ENCODE measurements at places on chromosomes 12 and 14.
A peak's percentile ranks its signal among the peaks of the same experiment; 100 is the strongest.

- no peak for DNase-seq
These were observed 26.1 kb upstream of the BHLHE41 start for GRCh38 chr12:26150736-26151450.

GRCh38 chr12:62371661-62372060 is 95.0 kb upstream of the MON2 start:
- DNase-seq = no peak

- no peak for DNase-seq
These were observed 46.9 kb upstream of the IGF1 start for GRCh38 chr12:102527171-102527720.

GRCh38 chr14:72921396-72921795 is 4.9 kb upstream of the DCAF4 start:
- no peak for DNase-seq

- DNase-seq = no peak
These were observed 764.7 kb downstream of the BCL11B start for GRCh38 chr14:98507264-98507663.

DNA sequence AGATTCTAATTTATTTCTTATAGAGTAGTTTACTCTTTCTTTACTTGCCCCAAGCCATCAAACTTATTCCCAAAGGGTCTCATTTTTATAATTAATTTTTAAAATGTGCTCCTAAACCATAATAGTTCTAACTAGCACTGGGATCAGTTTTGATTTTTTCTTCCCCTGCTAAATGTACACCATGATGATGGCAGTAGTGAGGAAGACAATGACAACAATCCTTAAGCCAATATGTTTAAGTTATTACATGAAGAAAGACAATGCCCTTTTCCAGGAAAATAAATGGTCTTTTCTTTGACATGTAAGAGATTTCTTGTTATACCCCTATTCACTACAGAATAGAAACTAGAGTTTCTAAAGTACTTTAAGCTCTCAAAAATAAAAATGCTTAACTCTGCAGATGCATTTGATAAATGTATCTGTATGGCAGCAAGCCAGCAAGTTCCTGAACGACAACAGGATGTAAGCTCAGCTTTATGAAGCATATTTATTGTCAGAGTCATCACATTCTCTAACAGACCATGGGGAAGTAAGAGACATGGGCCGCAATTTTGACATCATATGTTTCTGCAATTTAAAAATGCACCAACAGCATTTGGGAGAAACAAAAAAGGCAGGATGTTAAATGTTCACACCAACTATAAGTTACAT is 36.0 kb upstream of the SNX6 start:
- DNase-seq = no peak

DNA sequence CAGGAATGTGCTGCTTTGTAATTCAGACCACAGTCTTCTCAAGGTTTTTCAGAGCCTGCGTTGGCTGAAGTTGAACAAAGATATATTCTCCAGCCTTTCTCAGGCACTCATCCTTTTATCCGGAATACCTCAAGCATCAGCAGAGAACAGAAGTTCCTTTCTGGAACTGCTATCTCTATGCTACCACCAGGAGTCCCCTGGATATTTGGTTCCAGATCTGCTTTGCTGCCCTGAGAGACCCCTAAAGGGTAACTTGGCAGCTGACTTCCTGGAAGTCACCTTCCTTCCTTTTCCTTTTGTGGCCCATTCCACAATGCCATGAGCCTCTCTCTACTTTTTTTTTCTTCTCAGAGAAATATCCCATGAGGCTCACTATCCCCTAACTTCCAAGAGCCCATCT is 188.2 kb downstream of the PLCZ1 start:
- peak; percentile 13 for DNase-seq

DNA sequence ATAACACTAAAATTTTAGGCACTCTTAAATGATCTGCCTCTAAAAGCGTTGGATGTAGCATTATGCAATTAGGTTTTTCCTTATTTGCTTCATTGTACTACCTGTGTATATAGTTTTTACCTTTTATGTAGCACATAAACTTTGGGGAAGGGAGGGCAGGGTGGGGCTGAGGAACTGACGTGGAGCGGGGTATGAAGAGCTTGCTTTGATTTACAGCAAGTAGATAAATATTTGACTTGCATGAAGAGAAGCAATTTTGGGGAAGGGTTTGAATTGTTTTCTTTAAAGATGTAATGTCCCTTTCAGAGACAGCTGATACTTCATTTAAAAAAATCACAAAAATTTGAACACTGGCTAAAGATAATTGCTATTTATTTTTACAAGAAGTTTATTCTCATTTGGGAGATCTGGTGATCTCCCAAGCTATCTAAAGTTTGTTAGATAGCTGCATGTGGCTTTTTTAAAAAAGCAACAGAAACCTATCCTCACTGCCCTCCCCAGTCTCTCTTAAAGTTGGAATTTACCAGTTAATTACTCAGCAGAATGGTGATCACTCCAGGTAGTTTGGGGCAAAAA is 4.1 kb downstream of the CDKN1B start:
- no peak for DNase-seq

- DNase-seq = no peak
These were observed 131.3 kb upstream of the RAP1B start for GRCh38 chr12:68479261-68479895.

GRCh38 chr14:96934638-96935330 is 137.6 kb downstream of the VRK1 start:
- no peak for DNase-seq

- peak; percentile 36 for DNase-seq
These were observed 1201.5 kb downstream of the BCL11B start for GRCh38 chr14:98070536-98070935.

GRCh38 chr12:49223590-49224369 is 34.9 kb upstream of the TUBA1A start:
- DNase-seq = no peak

GRCh38 chr14:99650189-99650588 is 5.3 kb downstream of the HHIPL1 start:
- no peak for DNase-seq

GRCh38 chr14:23895480-23895879 is 58.1 kb upstream of the DHRS4 start:
- no peak for DNase-seq

DNA sequence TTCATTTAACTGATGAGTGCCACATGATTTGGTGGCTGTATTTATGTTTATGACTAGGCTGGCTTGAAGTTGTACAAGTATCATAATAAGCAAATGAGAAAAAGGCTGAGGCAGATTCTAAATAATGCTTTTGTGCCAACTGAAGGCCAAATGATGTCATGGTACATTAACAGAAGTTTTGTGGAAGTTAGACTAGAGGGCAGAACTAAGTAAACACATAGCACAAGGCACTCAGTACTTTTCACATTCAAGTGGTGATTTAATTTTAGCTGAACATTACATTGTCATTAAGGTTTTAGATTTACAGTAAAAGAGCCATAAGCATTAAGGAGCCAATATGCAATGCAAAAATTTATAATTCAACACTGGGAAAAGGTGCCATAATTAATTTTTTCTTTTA is 21.1 kb downstream of the PPP1CC start:
- no peak for DNase-seq

DNA sequence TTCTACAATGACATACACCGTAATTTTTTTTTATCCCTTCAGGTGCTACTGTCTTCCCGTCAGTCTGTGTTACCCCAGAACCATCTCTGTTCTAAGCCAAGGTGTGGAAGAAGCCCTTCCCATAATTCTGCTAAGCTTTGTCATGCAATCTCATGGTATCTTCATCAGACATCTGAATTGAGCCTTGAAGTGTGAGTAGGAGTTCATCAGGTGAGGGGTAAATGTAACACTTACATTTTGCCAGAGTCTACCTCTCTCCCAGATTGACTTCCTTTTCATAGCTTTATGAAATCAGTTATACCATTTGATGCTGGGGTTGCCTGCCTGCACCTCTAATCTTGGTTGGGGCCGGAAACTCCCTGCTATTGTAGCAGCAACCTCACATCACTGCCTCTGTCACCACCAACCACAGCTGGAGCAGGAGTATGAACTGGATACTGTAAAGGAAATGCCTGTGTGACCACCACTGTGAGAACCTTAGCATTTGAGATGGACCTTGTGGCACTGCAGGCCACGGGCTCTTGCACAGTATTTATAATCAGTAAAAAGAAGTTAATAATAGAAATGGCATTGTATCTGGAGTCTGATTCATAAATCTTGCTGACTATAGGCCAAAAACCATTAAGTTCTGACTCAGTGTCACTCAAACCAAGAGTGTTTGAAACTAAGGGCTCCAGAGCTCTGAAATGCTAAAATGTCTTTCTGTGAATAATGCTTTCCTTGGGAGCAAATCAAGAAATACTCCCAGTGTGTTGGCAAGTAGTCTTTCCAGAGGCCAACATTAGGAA is 58.7 kb upstream of the STK38L start:
- no peak for DNase-seq

DNA sequence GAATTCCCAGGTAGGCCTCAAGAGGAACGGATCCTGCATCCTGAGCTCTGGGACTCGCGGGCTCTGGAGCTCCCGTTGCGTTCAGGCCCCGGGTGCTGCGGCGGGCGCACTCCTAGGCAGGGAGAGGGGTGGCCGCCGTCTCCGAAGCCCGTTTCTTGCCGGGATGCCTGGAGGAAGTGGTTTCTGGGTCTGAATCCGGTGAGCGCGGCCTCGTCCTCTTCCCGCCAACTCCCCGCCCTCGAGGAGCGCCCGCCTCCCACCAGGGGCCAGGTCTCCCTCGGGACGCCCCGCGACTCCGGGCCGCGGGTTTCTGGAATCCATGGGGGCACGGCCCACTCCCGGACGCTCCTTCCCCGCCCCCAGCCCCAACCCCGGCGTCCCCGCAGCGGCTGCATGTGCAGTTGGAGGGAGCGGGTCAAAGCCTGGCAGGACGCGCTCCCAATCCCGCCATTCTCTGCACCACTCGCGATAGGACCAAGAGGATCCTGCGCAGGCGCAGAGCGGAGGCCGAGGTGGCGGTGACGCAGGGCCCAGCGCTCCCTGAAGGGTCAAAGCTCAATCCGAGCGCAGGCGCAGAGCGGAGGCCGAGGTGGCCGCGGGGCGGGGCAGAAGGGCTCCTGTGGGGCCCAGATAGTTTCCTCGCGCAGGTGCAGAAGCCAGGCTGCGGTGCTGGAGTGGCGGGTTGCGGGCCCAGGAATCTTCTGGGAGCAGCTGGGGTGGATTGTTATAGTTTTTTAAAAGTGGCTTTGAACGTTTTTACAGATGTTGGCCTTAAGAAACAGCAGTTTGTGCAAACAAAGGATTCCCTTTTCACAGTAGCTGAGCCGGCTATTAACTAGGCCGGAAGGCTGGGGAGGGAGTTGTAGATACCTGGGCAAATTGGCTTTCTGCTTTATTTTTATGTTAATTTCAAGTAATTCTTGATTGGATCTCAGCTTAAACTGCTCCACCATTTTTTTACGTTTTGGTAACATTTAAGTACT is 796.4 kb downstream of the AACS start:
- DNase-seq = no peak
